ENCODE measurements at places on chromosomes 7 and 10. TPM values are rescaled to one million over a fixed set of nuclear protein-coding genes. Genes with fewer than 3 reads are reported as not detected.

The TMEM273 gene
- 2.4 TPM for total RNA-seq

The COL13A1 gene
- total RNA-seq: 2.0 TPM

The PRF1 gene
- total RNA-seq: not detected

The SGCE gene
- 69.7 TPM for total RNA-seq

The GNG11 gene
- total RNA-seq: 4.9 TPM

The CCDC71L gene
- total RNA-seq: 108 TPM

The TUBAL3 gene
- total RNA-seq: not detected

The FAM20C gene
- total RNA-seq: 19.6 TPM

The ZNF425 gene
- 6.9 TPM for total RNA-seq

The ANLN gene
- 9.4 TPM for total RNA-seq

The MMD2 gene
- 2.4 TPM for total RNA-seq

The ATOH7 gene
- total RNA-seq: 0.41 TPM

The GIMAP6 gene
- 6.9 TPM for total RNA-seq

The GNGT1 gene
- total RNA-seq: not detected

The SYT15B gene
- total RNA-seq: not detected

The SLC16A9 gene
- total RNA-seq: 8.2 TPM

The TAS2R3 gene
- total RNA-seq: 1.2 TPM

The SCART1 gene
- total RNA-seq: under 0.01 TPM

The NKX1-2 gene
- under 0.01 TPM for total RNA-seq

The KNDC1 gene
- 8.2 TPM for total RNA-seq

The TMEM270 gene
- total RNA-seq: not detected

The ADGRA1 gene
- total RNA-seq: 2.4 TPM

The WDR86 gene
- total RNA-seq: 49.7 TPM

The PRLHR gene
- total RNA-seq: 2.4 TPM

The MPP7 gene
- total RNA-seq: 3.7 TPM

The KCNMA1 gene
- total RNA-seq: 27.3 TPM

The JCAD gene
- total RNA-seq: 10.2 TPM

The RPEL1 gene
- not detected for total RNA-seq
